ENCODE measurements at places on chromosomes 16 and 17.
A peak's percentile ranks its signal among the peaks of the same experiment; 100 is the strongest.

DNA sequence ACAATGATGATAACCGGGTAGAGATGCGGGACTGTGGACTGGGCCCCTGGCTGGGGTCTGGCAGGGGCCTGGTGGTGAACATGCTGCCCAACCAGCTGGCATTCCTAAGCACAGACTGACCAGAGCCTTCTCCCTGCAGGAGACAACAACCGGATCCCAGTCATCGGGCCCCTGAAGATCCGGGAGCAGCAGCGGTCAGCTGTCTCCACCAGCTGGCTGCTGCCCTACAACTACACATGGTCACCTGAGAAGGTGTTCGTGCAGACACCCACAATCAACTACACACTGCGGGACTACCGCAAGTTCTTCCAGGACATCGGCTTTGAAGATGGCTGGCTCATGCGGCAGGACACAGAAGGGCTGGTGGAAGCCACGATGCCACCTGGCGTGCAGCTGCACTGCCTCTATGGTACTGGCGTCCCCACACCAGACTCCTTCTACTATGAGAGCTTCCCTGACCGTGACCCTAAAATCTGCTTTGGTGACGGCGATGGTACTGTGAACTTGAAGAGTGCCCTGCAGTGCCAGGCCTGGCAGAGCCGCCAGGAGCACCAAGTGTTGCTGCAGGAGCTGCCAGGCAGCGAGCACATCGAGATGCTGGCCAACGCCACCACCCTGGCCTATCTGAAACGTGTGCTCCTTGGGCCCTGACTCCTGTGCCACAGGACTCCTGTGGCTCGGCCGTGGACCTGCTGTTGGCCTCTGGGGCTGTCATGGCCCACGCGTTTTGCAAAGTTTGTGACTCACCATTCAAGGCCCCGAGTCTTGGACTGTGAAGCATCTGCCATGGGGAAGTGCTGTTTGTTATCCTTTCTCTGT lies 5.1 kb upstream of the SLC7A6 start:
- DNase-seq = no peak

DNA sequence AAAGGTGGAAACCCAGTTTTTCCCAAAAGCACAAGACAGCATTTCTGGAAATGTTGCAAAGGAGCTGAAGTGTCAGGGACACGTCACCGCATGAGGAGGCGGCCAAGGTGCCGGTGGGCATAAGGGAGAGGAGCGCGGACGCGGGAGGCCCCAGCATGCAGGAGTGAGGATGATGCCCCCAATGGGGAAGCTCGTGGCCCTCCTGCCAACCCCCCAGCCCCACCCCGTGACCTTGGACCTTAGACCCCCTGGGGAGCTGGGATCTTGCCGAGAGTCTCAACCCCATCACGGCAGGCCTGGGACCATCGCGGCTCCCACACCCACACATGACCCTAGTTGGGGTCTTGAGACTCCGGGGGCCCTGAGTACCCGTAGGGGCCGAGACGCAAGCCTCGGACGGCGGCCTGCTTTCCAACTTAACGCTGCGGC lies 119.4 kb upstream of the METRNL start:
- DNase-seq = no peak

- no peak for DNase-seq
Measured at GRCh38 chr17:12974005-12974531, 43.8 kb downstream of the ELAC2 start.

GRCh38 chr16:85515830-85516397 lies 97.2 kb upstream of the GSE1 start:
- DNase-seq = no peak

GRCh38 chr16:11328172-11329070 lies 16.8 kb upstream of the RMI2 start:
- DNase-seq = peak; percentile 51

DNA sequence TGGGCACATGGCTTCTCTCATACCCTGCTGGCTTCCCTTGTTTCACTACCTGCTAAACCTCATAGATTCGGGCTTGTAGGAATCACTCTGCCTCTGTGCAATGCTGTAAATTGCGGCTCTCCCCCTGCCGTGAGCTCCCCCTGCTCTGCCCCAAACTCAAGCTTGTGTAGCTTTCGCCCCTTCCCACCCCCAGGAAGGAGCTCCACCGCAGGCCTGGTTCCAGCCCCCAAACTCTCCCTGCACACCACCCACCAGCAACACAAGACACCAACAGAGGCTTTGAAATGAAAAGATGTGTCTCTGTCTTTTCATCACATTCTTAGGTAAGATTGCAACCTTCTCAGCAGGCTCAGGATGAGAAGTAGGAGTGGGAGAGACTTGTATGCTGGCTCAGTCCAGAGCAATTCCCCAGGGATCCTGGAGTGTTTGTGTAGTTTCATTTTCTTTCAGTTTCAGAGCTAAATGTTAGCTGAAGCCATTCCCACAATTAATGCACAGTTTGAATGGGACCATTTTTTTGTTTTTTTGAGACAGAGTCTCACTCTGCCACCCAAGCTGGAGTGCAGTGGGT lies 14.2 kb downstream of the CX3CL1 start:
- DNase-seq = no peak

- no peak for DNase-seq
Measured at GRCh38 chr16:30778549-30779244, 8.3 kb downstream of the ZNF629 start.

GRCh38 chr16:25235991-25236390 lies 19.2 kb downstream of the AQP8 start:
- no peak for DNase-seq

DNA sequence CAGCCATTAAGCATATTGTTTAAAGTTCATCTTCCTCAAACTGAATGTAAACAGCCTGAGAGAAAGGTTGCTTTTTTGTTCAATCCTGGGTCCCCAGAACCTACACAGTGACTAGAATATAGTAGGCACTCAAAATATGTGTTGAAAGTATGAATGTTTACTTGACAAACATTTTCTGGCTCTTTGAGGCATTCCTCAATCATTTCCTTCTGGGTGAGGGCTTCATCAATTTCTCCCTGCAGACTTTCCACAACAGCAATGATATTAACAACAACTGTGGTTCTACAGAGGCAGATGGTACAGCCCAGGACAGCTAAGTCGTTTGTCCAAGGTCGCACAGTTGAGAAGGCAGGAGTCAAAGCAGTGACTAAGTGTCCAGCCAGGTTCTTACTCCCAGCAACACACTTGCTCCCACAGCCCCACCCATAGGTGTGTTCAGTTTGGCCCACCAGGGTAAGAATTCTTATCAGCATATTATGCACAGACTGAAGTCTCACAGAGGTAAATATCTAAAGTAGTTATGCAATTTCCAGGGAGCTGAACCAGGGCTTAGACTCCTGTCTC lies 61.1 kb downstream of the HS3ST3B1 start:
- DNase-seq = no peak

- no peak for DNase-seq
Measured at GRCh38 chr17:68963958-68964357, 8.8 kb upstream of the ABCA8 start.

- peak; percentile 50 for DNase-seq
Measured at GRCh38 chr16:83956336-83957289, 3.6 kb downstream of the OSGIN1 start.

DNA sequence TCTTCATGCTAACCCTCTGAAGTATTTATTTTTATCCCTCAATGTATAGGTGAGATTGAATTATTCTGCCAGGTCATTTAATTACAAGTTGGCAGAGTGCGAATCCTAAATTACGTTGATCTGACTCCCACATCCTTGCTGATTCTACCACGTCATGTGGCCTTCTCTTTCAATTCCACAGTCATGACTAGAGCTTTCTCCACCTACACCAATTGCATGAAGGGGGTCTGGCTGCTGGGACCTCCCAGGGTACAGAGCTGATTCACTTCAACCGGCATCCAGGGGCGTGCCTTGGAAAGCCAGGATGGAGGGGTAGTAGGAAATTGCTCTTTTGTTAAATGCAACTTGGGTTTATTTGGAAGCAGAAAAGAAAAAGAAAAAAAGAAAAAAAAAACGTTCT lies 41.1 kb upstream of the CDH13 start:
- no peak for DNase-seq

- DNase-seq = no peak
Measured at GRCh38 chr16:87276091-87276701, 41.0 kb downstream of the C16orf95 start.

DNA sequence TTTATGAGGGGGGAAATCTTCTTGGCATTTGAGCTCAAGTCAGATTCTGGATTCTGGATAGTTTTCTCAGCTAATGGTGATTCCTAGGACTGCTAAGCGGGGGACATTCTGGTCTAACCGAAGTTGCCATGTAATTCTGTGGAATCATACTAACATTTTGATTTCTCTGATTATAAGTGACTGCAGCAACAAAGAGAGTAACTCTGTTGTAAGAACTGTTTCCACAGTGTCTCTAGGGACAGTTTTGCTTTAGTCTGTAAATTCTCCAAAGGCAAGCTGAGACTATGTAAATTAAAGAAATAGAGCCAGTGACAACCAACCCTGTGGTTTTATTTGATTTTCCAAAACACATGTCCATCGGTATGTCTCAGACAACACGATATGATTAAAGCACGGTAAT lies 286.2 kb downstream of the IRX3 start:
- no peak for DNase-seq

DNA sequence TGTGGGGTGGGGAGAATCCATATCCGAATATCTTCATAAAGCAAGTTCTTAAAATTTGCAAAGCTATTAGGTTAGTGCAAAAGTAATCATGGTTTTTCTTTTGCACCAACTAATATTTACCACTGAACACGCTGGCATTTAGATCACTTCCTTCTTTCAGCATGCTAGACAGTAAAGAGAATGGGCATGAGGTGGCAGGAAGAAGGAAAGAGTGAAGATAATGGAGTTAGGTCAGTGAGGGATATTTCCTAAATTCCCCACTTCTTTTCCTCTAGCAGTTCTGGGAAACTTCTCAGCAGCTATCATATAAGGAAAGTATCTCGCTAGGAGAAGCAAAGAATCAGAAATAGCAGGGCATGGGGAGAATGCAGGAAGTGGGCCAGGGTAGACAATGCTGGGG lies 39.0 kb downstream of the SLC6A4 start:
- no peak for DNase-seq

DNA sequence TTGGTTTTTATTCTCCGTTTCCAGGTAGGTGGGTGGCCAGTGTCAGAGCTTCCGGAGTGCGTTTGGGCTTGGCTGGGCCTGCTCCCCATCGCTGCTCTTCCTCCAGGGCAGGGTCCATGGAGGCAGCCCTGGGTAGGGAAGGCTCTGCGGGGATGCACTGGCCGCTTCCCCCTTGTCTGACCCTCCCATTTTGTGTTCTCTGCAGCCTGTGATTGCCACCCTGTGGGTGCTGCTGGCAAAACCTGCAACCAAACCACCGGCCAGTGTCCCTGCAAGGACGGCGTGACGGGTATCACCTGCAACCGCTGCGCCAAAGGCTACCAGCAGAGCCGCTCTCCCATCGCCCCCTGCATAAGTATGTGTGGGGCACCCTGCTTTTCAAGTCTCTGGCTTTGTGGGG lies 158.3 kb downstream of the NTN1 start:
- DNase-seq = no peak

DNA sequence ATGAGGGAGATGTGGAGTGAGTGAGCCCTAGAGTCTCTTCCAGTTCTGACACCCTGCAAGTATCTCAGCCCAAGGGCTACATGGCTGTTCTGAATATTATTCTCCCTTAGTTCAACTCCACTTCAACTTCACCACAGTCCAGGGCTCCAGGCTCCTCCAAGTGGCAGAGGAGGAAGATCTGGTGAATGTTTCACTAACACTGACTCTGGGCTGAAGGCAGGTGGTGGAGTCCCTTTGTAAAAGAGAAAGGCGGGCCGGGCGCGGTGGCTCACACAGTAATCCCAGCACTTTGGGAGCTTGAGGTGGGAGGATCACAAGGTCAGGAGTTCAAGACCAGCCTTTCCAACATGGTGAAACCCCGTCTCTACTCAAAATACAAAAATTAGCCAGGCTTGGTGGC lies 13.6 kb downstream of the CCDC92B start:
- no peak for DNase-seq

GRCh38 chr16:69411064-69411985 lies 13.1 kb upstream of the CYB5B start:
- peak; percentile 41 for DNase-seq

DNA sequence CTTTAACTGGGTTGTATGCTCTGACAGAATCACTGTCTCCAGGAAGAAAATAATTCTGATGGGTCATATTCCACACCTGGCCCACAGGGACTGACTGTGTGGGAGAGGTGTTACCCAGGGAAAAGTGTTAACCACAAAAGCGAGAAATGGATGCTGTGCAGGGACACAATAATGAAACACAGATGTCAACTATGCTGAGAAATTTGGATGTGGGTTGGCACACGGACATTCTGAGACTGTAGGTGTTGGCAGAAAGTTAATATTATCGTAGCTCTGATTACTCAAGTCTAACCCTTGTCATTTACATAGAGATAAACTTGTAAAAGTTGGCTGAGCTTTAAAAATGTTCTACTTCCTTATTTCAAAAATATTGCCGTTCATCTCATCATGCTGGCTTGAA lies 19.6 kb downstream of the TMC5 start:
- DNase-seq = no peak

GRCh38 chr17:18015593-18015992 lies 23.4 kb downstream of the ATPAF2 start:
- DNase-seq = no peak

GRCh38 chr16:48160575-48160974 lies 4.8 kb upstream of the ABCC12 start:
- no peak for DNase-seq

GRCh38 chr17:57699751-57700219 lies 45.3 kb downstream of the CCDC182 start:
- DNase-seq = no peak

GRCh38 chr17:19672009-19672750 lies 23.6 kb downstream of the ALDH3A2 start:
- no peak for DNase-seq

DNA sequence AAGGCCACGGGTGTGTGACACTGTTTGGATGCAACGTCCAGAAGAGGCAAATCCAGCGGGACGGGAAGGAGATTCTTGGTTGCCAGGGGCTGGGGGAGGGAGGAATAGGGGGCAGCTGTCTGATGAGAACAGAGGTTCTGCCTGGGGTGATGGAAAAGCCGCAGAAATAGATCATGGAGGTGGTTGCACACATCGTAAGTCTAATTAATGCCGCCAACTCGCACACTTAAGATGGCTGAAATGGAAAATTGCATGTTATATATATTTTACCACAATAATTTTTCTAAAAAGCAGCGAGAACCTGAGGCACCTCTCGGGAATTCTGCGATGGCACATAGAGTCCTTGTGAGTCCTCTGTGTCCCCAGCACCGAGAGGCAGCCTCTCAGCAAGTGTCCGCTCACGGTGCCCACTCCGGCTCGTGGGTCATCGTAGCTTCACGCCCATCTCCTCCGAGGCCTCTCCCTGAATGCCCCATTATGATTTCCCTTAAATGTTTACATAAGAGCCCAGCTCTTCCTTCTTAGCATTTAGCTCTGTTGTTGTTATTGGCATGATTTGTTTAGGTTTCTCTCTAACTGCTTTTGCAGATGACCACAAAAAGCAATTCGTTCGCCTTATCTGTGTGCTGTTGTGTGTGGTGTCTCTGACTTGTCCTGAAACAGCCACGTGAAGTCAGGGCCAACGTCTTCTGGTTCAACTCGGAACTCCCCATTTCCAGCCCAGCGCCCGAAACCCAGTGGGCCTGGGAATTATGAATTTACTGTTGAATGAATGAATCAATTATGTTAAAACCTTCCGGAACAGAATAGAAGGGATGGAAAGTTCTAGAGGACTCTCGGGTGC lies 7.7 kb downstream of the WFDC1 start:
- DNase-seq = no peak

- no peak for DNase-seq
Measured at GRCh38 chr17:75151930-75152329, 2.4 kb downstream of the JPT1 start.
